ENCODE measurements at places on chromosomes 6 and 20.

DNA sequence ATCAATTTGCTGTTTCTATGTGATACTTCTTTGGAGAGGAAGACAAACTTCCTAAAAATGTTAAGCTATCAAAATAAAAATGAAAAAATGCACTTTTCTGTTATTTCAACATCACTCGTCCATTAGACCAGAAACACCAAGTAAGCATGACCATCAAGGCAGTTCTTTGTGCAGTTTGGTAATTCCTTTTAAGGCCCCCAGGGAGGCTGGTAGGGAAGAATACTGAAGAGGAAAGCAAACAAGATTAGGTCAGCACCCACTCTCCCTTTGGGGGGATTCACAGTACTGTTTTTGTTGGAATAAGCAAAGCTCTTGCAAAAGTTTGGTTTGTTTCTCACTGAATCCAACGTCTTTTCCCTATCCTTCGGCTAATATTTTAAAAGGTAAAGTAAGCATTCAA, 206.8 kb upstream of the SLC35B3 start:
- no peak for DNase-seq

- no peak for DNase-seq
These were observed 12.8 kb downstream of the NPEPL1 start for GRCh38 chr20:58705208-58705926.

GRCh38 chr20:9581509-9581908, 67.1 kb downstream of the LAMP5 start:
- DNase-seq: no peak

DNA sequence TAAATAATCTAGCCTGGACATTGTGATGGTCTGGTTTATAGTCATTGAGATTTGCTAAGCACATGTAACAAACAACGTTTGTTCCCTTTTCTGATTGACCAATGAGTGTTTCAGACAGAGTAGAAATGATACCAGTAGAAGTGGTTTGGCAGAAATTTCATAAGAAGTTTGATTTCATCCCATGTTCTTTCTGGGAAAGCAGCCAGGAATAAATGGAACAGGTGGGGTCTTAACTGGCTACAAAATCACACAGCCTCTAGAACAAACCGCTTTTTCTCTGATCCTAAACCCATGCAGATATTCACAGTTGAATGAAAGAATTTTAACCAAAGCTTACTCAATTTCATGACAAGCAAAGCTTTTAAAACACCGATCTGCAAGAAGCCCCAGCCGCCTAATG, 227.5 kb downstream of the UST start:
- DNase-seq: no peak

GRCh38 chr6:6588924-6589709, 597 bp downstream of the LY86 start:
- no peak for DNase-seq

GRCh38 chr6:4950836-4951533, 52.9 kb downstream of the RPP40 start:
- DNase-seq: no peak

- no peak for DNase-seq
These were observed 3.8 kb upstream of the LRRN4 start for GRCh38 chr20:6057691-6058090.

DNA sequence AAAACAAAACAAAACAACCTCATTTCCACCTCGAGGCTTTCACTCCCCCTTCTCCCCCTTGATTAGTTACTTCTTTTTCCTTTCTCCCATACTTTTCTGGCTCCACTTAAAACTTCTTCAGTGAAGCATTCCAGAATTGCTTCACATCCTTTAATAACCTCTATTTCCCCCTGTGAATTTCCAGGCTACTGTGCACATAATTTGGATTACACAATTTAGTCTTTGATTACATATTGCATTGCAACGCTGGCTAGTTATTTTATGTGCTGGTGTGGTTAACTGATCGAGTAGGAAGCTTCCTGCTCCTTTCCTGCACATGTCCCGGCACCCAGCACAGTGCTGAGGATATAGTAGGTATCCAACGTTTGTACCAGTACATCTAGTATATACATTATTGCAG, 28.1 kb upstream of the EEF1E1 start:
- DNase-seq: no peak

GRCh38 chr6:288866-289265, 3.4 kb upstream of the DUSP22 start:
- no peak for DNase-seq

- no peak for DNase-seq
These were observed 24.1 kb downstream of the PXT1 start for GRCh38 chr6:36418558-36418957.

GRCh38 chr6:44735630-44735963, 348.1 kb downstream of the CDC5L start:
- DNase-seq: no peak

DNA sequence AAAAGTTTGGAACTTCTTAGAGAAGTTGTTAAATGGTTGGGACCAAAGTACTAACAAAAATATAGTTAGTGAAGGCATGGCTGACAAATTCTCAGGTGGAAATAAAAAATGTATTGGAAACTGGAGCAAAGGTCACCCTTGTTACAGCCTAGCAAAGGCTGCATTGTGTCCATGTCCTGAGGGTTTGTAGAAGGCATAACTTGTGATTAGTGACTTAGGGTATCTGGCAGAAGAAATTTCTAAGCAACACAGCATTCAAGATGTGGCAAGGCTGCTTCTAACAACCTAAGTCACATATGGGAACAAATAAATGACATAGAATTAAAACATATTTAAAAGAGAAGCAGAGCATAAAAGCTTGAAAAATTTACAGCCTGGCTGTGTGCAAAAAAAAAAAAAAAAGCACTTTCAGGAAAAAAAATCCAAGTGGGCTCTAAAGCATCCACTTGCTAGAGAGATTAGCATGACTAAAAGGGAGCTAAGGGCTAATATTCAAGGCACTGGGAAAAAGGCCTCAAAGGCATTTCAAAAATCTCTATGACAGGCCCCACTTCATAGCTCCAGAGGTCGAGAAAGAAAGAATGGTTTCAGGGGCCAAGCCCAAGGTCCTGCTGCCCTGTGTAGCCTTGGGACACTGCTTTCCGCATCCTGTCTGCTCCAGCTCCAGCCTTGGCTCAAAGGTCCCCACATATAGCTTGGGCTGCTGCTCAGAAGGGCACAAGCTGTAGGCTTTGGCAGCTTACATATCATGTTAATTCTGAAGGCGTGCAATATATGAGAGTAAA, 453.2 kb upstream of the PTCHD4 start:
- DNase-seq: no peak
